ENCODE measurements at places on chromosomes 7 and 10.

DNA sequence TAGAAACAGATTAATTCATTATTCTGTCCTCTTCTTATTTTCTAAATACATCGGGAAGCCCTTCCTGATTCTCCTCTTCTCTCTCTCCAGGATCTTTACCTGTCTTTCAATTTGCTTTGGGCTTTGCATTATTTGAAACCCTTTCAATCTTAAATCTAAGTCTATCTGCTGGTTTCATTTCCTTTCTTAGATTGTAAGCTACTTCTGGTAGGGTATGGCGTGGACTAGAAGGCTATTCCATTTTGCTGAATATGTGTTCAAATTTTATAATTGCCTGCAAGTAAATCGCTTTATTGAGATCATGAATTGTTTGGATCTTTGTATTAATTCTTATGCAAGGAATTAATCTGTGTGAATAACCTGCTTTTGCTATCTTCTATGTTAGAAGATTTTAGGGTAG lies 11.1 kb downstream of the STAM start:
- no peak for DNase-seq

- no peak for DNase-seq
Measured at GRCh38 chr10:79176949-79177602, 108.3 kb downstream of the ZMIZ1 start.

DNA sequence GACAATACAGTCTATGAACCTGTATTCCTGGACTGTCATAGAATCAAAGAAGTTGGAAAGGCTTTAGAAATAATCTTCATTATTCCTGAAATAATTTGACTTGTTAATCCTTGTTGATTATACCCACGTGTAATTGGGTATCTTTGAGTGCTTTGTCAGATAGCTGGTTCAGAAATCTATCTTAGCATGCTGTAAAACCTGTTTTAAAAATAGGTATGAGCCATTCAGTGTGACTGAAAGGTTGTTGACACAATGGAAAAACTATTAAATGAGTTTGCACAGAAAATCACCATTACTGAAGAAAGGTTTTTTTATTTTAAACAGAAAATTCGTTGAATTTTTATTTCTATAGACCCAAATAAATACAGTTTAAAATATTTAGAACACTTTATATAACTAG lies 38.7 kb downstream of the PHTF2 start:
- DNase-seq = no peak

- DNase-seq = no peak
Measured at GRCh38 chr7:106312906-106313305, 28.1 kb upstream of the NAMPT start.

All from CD4-positive, alpha-beta T cell treated with Interferon gamma for 1 hour (primary cell).